ENCODE measurements at places on chromosomes 12 and 14. TPM values are rescaled to one million over a fixed set of nuclear protein-coding genes. Genes with fewer than 3 reads are reported as not detected.

DNA sequence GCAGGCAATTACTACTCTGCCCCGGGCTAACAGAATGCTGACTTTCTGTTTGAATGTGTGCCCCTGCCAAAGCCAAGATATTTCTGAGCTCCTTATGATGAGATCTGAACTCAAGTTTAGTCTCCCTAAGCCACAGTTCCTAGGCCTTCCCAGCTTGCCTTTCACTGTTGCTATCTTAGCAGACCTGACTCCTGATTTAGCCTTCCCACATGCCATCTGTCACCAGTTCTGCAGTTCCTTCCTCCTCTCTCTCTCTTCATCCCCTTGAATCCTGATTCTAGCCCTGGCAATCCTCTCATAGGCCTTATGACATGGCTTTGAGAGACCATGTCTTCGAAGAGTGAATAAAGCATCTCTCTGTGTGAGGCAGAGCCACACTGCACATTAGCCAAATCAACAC lies 12.5 kb upstream of the SAMD4A start:
- no peak for DNase-seq

DNA sequence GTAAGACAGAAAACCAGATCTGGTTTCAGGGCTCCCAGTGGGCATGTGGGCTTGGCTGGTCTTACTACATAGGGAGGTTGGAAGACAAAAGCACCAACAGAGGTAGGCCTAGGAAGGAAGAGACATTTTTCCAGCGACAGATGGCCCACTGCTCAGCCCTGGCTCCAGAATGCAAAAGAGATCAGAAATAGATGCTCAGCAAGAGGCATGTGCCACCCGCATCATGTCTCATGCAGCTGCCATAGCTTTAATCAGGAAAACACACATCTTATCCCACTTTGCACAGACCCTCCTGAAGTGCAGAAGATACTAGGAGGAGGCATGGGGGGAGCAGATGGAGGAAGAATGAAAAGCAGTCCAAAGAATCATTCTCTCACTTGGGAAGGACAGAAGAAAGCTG lies 25.3 kb downstream of the VASH1 start:
- DNase-seq: no peak

DNA sequence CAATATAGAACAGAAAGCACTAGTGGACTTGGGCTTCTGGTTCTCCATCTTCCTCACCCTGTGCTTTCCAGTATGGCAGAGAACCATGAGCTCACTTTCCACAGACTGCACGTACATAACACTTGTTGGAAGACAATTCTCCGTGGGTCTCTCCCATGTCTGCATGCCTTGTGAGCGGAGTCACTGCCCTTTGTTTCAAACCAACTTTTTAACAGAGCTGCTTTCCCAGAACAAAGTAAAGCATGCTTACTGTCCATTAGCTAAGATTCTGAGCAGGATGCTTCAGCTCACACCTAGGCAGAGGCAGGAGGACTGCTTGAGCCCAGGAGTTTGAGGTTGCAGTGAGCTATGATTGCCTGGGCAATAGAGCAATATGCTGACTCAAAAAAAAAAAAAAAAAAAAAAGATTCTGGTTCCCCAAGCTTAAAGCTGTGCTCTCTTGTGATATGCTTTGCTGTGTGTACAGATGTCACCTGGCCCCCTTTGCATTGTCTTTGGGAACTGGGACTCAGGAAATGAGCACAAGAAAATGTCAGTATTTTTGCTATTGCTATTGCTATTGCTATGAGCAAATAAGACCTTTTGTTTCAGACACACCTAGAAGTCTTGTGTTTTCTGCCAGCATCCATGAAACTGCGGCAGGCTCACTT lies 54.6 kb upstream of the PTGR2 start:
- DNase-seq: no peak

DNA sequence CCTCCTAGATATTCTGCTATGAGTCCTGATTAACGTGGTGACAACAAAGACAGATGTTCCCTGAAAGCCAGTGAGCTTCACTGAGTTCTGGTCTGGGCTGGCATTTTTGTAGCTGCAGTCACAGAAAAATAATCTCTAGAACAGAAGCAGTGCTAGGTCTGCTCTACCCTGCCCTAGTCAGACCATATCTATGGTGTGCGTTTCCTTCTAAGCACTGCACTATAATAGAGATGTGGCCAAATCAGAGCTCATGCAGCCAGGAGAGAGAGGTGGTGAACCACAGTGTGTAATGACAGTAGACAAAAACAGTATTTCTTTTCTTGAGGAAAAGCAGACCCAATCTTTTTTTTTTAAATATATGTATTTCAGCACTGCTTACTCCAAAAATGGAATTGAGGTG lies 76.3 kb downstream of the CMAS start:
- DNase-seq: no peak

DNA sequence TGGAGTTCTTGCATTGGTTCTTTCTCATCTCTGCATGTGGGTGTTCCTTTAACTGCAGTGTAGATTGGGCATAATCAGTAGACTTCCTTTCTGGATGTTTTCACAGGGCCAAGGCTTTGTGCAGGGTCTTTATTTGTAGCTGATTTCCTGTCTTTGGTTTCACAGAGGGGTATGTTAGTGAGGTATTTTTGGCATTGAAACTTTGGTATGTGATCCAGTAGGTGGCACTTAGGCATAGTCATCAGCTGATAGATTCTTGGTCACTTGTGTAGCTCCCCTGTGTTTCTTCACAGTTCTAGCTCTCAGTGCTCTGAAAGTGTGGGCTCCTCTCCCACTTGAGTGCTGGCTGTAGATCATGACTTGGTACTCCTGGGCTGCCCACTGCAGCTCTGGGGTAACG lies 52.7 kb upstream of the LMO3 start:
- no peak for DNase-seq

GRCh38 chr12:21559855-21560569 lies 33.9 kb downstream of the SPX start:
- no peak for DNase-seq

GRCh38 chr12:58509116-58509885 lies 411.0 kb downstream of the LRIG3 start:
- DNase-seq: peak; percentile 63

DNA sequence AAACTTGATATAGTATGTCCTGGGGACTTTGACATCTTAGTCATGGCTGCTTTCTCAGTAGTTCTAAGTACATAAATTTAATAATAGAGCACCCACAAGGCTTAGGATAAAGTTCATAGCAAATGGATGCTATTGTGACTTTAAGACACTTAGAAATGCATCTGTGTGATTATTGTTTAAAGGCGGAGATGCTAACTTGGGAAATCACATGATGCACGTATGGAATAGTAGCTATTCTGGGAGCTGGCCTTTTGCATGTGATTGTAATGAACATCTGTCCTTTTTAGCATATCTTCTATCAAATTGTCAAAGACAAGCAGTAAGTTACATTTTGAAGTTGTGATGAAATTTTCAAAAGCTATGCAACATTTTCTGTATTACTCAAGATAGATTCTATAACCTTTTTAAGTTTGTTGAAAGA lies 46.7 kb upstream of the ATP2A2 start:
- DNase-seq: no peak

- no peak for DNase-seq
These were observed 113.7 kb downstream of the LMO3 start for GRCh38 chr12:16492240-16492639.

DNA sequence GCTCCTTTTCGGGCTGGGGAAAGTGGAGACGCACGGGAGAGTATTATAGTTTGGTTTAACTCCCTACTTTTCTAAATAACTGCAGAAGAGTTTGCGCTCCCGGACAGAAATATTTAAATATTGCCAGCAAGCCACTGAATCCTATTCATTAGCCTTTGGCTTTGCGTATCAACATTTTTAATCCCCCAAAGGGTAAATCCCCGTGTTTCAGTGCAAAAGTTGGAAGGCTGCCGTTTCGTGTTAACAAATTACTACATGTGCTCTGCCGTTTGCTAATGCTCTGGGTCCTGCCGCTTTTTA lies 372 bp upstream of the DPF3 start:
- DNase-seq: no peak

GRCh38 chr12:79939728-79940310 lies 4.9 kb upstream of the PPP1R12A start:
- DNase-seq: no peak

GRCh38 chr12:27460471-27460978 lies 14.0 kb downstream of the SMCO2 start:
- DNase-seq: no peak

GRCh38 chr12:85733221-85733840 lies 102.9 kb downstream of the RASSF9 start:
- no peak for DNase-seq

- DNase-seq: peak; percentile 34
These were observed 435 bp downstream of the FOXM1 start for GRCh38 chr12:2876431-2877046.

DNA sequence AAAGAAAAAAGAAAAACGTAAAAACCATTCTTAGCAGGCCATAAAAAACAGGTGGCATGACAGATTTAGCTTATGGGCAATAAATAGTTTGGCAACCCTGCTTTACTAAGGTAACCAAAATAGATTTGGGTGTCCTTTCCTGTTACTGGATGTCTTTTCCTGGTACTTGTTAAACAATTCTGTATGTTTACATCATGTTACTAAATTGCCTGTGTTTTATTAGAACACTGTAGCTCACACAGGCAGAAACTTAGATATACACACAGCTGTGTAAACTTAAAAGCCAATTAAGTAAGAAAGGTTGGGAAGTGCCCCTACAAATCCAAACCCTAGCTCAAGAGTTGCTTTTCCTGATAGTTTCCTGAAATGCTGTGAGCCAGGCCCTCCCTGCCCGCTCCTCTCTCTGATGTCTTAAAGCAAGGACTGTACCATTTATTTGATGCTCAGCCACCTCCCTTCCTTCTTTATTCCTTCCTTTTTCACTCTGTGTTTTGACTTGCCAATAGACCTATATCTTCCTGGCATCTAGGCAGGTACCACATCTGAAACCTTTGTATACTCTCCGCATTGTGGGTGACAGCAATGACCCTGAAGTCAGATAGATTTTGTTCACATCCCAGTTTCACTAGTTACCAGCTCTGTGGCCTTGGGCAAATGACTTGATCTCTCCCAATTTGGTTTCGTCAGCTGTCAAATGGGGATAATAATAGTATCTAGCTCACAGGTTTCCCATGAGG lies 3.7 kb upstream of the CAMKK2 start:
- DNase-seq: no peak

Gene GNB3
- total RNA-seq: 20.7 TPM

Gene LTBP2
- 0.57 TPM for total RNA-seq

Gene IGF1
- 16.4 TPM for total RNA-seq

Gene FOXN4
- not detected for total RNA-seq

Gene PYM1
- 24.6 TPM for total RNA-seq

Gene GPATCH2L
- total RNA-seq: 63.2 TPM

Gene SALL2
- total RNA-seq: 149 TPM

All from A673 (cell line).